ENCODE measurements at places on chromosomes 3 and 15.
A peak's percentile ranks its signal among the peaks of the same experiment; 100 is the strongest.

- no peak for DNase-seq
These were observed 139.7 kb upstream of the TBL1XR1 start for GRCh38 chr3:177336873-177337450.

- DNase-seq: no peak
These were observed 121.7 kb upstream of the DLG1 start for GRCh38 chr3:197420115-197420514.

DNA sequence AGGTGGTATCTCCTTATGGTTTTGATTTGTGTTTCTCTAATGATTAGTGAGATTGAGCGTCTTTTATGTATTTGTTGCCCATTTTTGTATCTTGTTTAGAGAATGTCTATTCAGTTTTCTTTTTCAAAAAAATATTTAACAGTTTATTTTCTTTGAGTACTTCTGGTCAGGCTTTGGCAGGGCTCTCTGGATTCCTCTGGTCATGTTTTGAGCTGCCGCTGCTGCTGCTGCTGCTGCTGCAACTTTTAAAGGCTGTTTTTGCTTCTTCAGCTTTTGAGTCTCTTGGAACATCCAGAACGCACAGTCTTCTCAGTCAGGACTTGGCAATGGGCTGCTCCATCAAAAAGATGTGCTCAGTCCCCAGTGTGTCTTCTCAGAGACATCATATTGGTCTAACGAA is 40.1 kb downstream of the REC114 start:
- DNase-seq: no peak

- no peak for DNase-seq
These were observed 16.3 kb downstream of the RGMA start for GRCh38 chr15:93072411-93073394.

DNA sequence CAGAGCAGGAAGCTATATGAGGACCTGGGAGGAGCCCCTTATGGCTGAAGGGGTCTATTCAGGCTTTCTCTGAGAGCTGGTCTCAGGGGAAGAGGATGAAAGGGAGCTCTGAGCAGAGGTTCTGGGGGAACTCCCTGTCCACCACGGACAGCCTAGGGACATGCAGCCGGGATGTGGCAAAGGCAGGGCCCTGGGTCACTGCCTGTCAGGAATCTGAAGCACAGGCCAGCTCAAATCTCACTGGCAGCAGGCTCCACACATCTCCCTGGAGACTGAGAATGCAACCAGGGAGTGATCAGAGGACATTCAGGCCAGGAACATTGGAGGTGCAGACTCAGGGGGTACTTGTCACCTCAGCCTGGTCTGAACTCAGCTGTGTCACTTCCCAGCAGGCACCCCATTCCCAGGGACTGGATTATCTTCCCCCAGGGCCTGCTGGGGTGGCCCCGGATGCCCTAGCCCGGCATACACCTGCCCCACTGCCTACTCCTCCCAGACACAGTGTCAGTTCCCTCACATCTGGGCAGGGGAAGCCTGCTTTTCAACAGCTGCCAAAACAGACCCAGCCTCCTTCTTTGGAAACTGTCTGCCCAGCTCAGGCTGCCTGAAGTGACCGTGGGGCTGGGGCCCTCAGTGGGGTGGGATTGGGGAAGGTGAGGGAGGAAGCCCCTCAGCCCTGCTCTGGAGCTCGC is 18.3 kb upstream of the SEMA3F start:
- DNase-seq: no peak

GRCh38 chr3:117278424-117279190 is 569.0 kb downstream of the TUSC7 start:
- DNase-seq: no peak

DNA sequence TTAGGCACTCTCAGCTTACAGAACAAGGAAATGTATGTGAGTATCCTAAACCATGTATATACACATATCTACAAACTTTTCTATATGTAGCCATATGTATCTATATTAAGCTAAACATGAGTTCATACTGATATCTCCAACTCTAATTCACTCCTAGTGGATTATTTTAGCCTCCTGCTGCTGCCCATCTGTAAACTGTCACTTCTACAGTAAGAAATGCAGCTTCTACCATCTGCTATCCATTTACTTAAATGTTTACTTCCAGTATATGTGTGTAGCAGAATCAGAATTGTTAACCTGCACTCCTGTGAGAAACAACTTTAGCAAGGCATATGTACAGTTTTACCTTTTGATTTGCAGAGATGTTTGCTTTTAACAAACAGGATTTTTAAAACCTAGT is 478.5 kb upstream of the CBLB start:
- no peak for DNase-seq

DNA sequence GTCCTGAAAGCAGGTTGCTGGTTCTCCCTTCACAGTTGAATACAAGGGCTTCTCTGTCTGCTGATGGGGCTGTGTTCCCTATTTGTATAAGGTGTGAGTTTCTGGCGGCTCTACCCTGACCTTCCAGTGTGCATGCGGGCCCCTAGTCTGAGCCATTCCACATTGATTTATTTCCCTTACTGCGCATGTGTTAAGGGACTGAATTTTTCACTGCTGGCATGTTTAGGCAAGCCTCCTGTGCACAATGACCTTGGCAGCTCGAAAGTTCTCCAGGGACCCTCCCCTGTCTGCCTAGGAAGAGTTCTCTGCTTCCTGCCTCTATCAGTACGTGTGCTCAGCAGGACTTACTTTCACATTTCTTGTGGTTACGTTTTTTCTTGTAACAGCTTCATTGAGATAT is 11.4 kb downstream of the TRAK1 start:
- no peak for DNase-seq

DNA sequence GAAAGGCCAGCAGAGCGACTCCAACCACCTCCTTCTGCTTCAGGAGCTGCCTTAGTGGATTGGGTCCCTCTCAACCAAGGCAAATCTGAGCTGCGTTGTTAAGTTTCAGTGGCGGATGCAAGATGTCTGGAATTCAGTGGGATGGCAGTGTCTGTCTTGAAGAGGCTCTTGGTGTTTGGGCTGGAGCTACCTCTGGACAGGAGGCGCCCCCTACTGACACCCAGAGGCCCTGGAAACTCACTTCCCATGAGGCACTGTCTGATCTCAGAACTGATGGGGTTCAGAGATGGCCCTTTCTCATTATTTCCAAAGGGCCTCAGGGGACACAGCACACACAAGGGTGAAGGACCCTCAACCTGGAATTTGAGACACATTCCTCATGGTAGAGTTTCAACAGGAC is 6.0 kb upstream of the SLC28A1 start:
- DNase-seq: no peak

GRCh38 chr3:97235179-97235578 is 420.8 kb downstream of the EPHA6 start:
- no peak for DNase-seq

GRCh38 chr3:42855219-42855546 is 20.5 kb downstream of the CYP8B1 start:
- no peak for DNase-seq

DNA sequence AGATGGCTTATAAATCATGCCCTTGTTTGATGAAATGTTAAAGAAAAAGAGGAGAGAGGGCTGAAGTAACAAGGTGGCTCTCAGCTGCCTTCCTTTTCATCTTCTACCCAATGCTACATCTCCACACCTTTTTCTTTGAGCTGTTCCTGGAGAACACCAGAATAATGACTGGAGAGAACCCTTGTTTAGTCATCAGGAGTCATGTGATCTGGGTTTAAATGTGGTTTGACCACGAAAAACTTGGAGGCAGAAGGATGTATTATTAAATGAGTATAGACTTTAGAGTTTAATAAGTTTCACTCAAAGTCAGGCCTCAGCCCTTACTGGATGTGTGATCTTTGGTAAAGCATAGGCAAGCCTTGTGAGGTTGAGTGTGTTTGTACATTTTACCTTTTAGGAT is 230.3 kb upstream of the TBL1XR1 start:
- DNase-seq: no peak

DNA sequence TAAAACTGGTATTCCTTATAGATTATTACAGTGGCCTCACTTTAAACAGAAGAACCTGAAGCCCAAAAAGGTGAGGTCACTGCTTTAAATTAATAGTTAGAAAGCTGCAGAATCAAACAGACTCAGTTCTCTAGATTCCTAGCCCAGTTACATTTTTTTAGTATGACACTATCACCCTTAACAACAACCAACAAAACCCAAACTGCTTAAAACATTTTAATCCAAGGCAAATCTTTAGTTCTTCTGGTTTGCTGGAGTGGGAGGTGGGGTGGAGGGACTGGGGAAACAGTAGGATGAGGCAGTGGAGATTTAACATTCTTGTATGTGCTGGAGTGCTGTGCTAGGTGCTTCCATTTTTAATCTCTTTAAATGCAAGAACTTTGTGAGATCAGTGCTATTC is 631.6 kb upstream of the KCNMB2 start:
- no peak for DNase-seq

DNA sequence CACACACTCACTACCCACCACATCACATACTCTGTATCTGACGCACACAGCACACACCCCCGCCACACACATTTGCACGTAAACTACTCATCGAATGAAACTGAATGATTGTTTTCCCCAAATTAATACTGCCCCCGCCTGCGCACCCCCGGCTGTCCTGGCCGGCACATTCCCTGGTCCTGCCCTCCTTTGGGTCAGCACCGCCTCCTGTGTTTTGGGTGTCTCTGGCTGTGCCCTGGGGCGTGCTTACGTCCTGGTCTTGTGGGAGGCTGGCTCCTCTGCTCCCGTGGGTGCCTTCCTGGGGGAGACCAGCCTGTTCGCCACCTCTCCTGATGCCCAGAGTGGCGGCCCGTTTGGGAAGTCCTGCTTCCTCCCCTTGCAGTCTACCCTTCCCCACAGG is 30.2 kb downstream of the APBA2 start:
- no peak for DNase-seq

DNA sequence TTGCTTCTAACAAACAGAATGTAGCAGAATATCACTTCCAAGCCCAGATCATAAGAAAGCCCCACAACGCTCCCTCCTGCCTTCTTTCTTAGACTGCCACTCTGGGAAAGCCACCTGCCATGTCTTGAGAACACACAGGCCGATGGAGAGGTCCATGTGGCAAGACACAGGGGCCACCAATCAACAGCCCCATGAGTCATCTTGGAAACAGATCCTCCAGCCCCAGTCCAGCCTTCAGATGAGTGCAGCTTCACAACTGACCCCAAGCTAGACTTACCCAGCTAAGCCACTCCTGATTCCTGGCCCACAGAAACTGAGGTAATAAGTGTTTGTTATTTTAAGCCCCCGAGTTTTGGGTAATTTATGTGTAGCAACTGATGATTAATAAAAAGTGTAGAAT is 39.7 kb downstream of the PTH1R start:
- DNase-seq: no peak

- DNase-seq: no peak
These were observed 50.4 kb upstream of the CMSS1 start for GRCh38 chr3:99767291-99767690.

GRCh38 chr3:18740631-18741583 is 315.8 kb upstream of the SATB1 start:
- no peak for DNase-seq

DNA sequence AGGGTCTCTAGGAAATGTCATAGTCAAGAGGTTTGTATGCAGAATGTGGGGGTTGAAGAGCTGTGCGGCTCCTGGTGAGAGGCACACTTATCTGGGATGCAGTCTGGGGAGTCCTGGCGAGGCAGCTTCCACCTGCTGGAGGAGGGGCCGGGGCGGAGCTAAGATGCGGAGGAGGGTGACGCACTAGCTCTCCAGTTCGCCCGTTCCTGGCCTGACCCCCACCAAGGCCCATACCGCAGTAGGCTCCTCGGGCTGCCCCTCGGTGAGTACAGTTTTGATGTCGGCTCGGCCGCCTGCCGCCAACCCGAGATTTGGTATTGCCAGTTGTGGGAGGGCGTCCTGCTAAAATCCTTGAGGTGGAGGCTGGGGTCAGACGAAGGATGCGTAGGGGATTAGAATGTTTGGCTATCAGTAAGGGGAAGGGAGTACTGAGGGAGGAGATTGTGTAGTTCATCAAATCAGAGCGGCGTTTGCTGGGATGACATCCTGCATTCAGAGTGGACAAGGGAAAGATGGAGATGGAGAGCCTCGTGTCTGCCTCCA is at the start of gene SCG5:
Gene SCG5 (plus strand): TSS at position 194 of the 543 bp plus-strand sequence. CDS start 1,883 bp downstream, outside the sequence.
- DNase-seq: peak; percentile 81

- DNase-seq: no peak
These were observed 738.7 kb downstream of the MCTP2 start for GRCh38 chr15:94970096-94970495.

DNA sequence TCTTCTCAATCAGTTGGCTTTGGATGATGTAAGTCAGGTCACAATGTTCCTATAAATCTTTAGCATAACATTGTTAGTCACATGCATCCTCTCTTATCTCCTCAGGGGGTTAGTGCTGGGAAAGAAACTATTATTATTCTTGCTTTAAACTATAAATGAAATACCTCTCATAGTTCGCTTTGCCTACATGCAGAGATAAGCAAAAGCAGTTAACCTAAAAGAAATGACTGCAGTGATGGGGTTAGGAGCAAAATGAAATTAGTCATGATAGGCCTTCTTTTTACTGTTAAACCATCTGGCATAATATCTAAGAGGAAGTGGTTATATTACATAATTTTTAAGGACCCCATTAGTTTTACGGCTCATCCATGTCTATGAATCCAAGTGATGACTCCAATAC is 91.7 kb upstream of the IGSF10 start:
- no peak for DNase-seq

GRCh38 chr15:95812491-95812890 is 518.0 kb upstream of the NR2F2 start:
- no peak for DNase-seq

GRCh38 chr15:86247249-86247955 is 167.7 kb downstream of the AGBL1 start:
- DNase-seq: no peak

- DNase-seq: no peak
These were observed 210.0 kb upstream of the TRIM42 start for GRCh38 chr3:140467796-140468315.
